Brain microvascular endothelial cell (primary cell): ENCODE measurements at places on chromosomes 6 and 20.

GRCh38 chr6:57127763-57128162, 37.8 kb downstream of the ZNF451 start:
- no peak for DNase-seq

DNA sequence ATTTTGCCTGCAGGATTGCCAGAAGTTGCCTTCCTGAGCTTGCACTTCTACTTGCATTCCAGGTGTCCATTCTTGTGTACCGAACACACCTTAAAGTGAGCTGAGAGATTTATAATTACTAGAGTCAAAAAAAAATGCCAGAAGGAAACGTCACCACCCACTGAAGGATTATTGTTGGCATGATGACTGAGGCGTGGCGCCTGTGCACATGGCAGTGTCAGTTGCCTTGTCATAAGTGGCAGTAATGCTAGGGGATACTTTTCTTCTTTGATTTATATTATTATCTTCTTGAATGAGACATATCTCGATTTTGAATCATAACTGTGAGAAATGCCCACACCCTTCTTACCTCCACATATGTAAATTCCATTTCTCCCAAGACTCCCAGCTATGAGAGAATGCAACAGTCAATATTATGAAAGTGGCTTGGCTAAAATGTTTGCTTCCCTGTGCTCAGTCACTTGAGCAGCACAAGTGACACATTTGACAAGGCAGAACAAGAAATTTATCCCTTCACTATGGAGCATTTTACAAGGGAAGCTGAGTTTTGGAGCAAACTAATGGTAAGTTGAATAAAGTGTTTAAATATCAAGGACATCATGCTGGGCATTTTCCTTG, 149.5 kb upstream of the SASH1 start:
- no peak for DNase-seq

- no peak for DNase-seq
Observed at GRCh38 chr6:82385102-82385501, 21.5 kb downstream of the TPBG start.

GRCh38 chr6:169641461-169642085, 60.3 kb downstream of the WDR27 start:
- no peak for DNase-seq

GRCh38 chr6:27795697-27796494, 116.3 kb downstream of the OR2B2 start:
- peak; percentile 92 for DNase-seq

DNA sequence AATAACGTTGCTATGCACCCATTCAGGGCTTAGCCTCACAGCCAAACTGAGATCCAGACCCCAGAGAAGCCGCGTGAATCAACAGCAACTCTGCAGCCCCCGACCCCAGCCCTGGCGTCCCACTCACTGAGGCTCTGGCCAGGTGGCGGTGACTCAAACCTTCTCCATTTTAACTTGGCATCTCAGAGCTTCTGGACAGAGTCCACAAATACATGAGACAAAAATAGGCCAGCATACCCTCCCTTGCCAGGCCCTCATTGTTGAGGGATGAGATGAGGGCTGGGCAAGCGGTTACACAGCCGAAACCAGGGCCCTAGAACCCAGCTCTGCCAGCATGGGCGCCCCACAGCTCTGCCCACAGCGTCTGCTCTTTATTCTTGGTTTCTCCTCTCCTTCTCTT, 118.4 kb downstream of the MYLK4 start:
- DNase-seq, result no peak

DNA sequence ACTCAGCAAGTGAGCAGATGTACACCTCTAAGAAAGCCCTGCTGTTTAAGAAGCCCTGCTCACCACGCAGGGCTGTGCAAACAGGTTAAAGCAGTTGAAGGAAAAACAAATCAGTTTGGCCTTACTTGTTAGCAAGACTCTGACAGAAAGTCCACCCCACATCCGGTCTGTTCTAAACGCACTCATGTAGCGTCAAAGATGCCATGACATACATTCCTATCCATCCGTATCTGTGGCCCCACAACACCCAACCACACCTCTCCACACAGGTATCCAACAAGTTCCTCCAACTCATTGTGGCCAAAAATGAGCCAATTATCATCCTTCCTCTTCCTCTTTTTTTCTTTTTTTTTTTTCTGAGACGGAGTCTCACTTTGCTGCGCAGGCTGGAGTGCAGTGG, 22.8 kb upstream of the RAB22A start:
- no peak for DNase-seq

GRCh38 chr6:54010340-54011276, 100.6 kb upstream of the MLIP start:
- no peak for DNase-seq

DNA sequence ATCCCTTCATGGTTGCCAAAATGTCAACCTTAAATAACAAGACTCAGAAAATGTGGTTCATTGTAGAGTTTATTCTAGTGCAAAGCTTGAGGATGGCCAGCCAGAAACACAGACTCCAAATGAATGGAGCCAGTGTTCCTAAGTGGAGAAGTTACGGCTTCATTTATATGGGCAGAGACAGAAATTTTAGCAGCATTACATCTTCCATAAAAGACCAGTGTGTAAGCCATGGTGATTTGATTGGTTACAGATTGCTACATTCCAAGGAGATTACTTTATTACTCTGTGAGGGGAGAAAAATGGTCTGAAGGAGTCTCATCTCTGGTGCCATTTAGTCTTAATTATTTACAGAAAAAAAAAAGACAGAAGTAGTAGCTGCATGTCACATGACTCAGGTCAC, 97.8 kb downstream of the OTOR start:
- DNase-seq, result no peak

DNA sequence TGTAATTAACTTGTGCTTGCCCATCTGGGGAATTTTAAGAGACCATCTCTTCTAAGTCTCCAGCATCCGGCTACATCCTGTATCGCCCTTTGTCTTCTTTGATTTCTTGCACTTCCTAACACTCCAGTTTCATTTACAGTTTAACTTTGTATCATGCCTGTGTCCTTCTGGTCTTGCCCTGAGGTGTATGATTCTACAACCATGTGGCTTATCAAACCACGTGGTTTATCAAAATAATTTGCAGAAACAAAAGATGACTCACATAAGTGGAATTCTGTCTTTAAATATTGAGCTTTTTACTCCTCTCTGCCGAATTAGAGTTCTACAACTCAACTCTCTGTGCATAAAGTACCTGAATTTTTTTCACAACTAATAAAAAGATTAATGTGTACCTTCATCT, 580.7 kb downstream of the KIF16B start:
- DNase-seq, result peak; percentile 30

GRCh38 chr6:29624520-29624961, 8.4 kb downstream of the GABBR1 start:
- DNase-seq, result no peak

- peak; percentile 89 for DNase-seq
Observed at GRCh38 chr20:23050847-23051627, 1.6 kb upstream of the THBD start.

DNA sequence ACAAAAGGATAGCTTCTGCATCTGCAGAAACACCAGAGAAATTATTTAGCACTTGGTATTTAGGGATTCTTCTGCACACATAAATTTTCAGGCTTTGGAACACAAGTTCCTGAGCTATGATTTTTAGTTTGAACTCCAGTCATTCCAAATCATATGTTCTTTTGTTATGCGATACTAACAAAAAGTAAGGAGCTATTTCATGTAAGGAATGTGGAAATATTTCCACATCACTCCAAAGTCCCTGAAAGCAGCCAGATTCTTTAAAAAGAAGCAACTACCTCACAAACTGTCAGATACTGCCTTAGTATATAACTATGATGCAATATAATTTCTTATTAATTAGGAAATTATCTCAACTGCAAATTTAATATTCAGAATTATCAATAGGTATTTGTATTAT, 106.9 kb downstream of the RNGTT start:
- DNase-seq, result no peak

DNA sequence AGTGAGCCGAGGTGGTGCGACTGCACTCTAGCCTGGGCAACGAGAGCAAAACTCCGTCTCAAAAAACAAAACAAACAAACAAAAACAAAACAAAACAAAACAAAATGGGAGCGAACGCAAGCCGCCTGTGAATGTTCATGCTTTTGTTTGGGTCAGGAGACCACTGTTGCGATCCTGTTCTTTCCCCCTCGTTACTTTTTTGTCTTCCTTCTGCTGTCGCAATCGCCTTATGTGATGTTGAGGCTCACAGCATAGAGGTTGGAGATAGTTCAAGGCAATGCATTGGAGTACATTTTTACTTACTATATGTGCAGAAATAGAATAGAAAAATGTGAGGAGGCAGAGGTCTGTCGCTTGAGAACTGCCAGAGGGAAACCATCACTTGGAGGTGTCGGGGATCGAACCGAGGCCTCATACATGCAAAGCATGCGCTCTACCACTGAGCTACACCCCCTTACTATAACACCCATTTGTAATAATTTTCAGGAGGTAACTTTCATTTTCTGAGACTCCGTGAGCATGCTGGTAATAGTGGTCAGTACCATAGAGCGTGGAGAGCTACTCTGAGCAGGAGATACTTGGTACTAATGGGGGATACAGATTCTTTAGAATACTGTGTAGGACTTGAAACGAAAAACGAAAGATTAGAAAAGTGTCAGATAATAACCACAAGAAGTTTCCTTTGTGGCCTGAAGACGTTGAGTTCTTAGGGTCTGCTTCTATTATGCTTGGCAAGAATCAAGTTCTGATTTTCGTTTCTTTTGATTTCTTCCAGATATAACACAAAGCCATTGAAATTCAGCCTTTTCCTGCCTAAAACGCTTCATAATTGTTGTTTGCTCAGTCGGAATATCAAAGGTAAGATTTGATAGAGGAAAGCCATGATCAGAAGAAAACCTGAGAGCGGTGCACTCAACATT, 121.1 kb downstream of the TRIM27 start:
- peak; percentile 84 for DNase-seq

GRCh38 chr20:10079964-10080363, 45.2 kb downstream of the ANKEF1 start:
- DNase-seq, result peak; percentile 16

DNA sequence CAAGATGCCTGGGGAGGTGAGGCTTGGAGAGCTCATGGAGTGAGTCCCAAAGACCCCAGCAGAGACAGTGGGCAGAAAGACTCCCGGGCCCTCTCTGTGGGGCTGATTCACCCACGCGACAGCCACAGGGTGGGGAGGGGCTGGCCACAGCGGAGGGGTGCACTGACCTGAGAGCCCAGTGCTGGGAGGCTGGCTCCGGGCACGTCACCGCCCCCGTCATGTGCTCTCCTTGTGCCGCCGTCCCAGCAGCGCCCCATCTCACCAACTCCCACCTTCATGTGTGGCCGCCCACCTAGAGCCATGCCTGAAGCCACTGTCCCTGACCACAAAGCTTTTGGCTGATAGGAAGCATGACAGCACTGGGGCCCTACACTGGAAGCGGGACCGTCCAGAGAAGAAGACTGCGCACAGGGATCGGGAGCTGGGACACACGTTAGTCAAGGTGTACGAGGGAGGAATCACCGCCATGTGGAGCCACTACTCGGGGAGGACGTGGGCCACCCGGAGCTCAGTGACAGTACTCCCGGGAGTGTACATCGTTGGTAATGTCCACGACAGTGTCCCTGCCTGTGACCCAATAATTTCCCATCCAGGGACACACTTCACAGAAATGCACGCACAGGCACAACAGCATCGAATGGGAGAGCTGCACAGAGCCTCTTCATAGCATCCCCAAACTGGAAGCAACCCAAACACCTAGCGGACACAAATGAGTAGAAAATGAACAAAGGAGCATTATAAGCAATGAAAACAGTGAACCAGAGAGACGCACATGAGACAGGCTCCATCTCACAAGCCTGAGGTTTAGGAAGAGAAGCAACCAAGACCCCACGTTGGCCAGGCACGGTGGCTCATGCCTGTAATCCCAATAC, 28.4 kb upstream of the FOXC1 start:
- DNase-seq, result no peak

- DNase-seq, result no peak
Observed at GRCh38 chr6:158002249-158002950, 20.7 kb downstream of the SYNJ2 start.

DNA sequence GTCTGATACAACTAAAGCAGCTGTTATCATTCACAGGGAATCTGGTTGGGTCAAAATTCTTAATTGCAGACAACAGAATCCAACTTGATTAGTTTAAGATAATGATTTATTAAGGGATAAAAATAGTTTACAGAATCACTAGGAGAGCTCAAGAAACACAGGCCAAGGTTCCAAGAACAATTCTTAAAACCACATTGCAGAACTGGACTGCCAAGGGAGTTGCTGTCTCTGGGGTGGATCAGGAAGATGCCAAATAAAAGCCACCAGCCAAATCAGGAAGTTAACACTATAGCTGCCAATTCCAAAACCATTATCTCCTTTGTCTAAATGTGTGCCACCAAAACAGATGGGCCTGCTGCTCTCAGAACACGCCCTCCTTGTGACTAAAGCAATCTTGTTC, 53.7 kb downstream of the NUDT3 start:
- no peak for DNase-seq

- peak; percentile 58 for DNase-seq
Observed at GRCh38 chr20:53750827-53751619, 157.4 kb upstream of the ZNF217 start.

DNA sequence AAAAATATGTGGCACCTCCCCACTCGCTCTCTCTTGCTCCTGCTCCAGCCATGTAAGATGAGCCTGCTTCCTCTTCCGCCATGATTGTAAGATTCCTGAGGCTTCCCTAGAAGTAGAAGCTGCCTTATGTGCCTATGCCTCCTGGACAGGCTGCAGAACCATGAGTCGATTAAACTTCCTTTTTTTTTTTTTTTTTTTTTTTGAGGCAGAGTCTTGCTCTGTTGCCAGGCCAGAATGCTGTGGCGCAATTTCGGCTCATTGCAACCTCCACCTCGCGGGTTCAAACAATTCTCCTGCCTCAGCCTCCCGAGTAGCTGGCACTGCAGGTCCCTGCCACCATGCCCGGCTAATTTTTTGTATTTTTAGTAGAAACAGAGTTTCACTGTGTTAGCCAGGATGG, 112.5 kb downstream of the FAM217A start:
- DNase-seq, result no peak

DNA sequence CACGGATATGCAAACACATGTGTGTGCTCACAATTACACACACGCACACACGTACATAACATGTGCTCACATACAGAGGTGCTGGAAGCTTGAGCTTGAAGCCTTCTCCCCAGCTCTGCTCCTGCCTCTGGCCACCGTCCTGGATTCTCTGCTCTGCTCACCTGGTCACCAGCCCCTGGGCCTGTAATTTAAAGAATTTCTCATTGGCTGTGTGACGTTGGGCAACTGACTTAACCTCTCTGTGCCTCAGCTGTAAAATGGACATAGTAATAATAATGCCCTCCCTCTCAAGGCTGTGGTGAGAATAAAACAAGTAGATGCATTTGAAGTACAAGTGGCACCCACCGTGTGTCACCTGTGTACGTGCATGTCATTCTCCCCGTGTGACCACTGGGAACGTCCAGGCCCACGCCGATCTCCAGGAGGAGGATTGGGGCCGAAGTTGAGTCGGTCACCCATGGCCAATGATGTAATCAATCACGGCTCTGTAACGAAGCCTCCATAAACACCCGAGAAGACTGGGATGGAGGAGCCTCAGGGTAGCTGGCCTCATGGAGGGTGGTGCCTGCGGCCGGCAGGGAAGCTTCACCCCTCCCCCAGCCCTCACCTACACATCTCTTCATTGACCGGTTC, 160.9 kb upstream of the AFDN start:
- DNase-seq, result no peak

GRCh38 chr6:142699391-142699790, 245.6 kb downstream of the HIVEP2 start:
- DNase-seq, result no peak
